GM18507 (cell line): ENCODE measurements at places on chromosomes 1 and 21.

DNA sequence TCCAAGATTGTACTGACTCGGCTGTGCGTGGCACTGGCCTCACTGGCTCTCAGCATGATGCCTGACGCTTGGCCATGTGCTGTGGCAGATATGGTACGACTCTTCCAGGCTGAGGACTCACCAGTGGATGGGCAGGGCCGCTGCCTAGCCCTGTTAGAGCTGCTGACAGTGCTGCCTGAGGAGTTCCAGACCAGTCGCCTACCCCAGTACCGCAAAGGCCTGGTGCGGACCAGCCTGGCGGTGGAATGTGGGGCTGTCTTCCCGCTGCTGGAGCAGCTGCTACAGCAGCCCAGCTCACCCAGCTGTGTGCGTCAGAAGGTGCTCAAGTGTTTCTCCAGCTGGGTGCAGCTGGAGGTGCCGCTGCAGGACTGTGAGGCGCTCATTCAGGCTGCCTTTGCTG is 2.9 kb downstream of the IPO13 start:
- DNase-seq, result no peak

- DNase-seq, result no peak
These were observed 479 bp downstream of the SELENOF start for GRCh38 chr1:86913399-86913895.

GRCh38 chr1:204418174-204419063 is 6.8 kb upstream of the PPP1R15B start:
- no peak for DNase-seq

DNA sequence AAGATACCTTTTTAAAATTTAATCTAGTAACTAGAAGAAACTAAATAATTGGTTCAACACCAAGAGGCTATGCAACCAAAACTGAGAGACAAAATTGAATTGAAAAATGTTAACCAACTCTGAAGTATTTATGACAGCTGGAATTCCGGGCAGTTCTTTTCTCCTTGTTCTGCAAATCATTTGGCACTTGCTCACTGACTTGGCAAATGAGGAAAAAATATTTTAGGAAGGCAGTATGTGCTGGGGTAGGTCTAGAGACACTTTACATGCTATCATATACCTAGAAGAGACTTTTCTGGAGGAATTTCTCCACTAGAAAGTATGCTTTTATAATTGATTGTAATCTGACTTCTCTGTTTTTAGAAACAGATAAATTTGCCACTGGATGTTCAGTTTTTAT is 22.1 kb upstream of the SH3D21 start:
- no peak for DNase-seq

DNA sequence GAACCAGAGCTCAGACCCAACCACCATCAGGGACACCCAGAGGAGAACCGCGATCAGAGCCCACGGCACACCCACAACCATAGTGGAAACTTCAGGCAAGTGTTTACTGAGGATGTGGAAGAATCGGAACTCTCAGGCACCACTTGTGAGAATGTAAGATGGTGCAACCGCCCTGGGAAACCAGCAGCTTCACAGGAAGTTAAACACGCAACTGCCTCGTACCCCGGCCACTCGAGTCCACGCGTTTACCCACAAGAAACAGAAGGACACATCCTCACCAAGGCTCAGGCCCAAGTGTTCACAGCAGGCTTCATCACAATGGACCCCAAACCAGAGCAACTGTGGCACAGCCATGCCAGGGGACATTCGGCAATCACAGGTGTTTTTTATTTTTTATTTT is 51.4 kb upstream of the COL6A2 start:
- no peak for DNase-seq

- peak; percentile 46 for DNase-seq
These were observed 30.0 kb upstream of the SDE2 start for GRCh38 chr1:226029093-226029496.

GRCh38 chr1:207414606-207415108 is 39.5 kb upstream of the CR2 start:
- peak; percentile 56 for DNase-seq

DNA sequence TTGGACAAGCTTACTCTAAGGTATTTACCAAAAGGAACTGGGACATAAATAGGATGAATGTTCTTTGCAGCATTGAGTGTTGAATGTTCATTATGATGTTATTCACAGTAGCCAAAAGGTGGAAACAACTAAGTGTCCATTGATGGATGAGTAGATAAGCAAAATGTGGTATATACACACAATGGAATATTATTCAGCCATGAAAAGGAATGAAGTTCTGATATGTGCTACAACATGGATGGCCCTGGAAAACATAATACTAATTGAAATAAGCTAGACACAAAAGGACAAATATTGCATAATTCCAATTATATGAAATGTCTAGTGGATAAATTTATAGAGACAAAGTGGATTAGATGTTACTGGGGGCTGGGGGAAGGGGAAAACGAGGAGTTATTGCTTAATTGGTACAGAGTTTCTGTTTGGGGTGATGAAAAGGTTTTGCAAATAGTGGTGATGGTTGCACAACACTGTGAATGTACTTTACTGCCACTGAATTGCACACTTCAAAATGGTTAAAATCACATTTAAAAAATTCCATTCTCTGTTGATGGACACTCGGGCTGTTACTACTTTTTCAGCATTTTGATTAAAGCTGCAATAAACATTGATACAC is 2.9 kb downstream of the MTARC1 start:
- DNase-seq, result no peak

DNA sequence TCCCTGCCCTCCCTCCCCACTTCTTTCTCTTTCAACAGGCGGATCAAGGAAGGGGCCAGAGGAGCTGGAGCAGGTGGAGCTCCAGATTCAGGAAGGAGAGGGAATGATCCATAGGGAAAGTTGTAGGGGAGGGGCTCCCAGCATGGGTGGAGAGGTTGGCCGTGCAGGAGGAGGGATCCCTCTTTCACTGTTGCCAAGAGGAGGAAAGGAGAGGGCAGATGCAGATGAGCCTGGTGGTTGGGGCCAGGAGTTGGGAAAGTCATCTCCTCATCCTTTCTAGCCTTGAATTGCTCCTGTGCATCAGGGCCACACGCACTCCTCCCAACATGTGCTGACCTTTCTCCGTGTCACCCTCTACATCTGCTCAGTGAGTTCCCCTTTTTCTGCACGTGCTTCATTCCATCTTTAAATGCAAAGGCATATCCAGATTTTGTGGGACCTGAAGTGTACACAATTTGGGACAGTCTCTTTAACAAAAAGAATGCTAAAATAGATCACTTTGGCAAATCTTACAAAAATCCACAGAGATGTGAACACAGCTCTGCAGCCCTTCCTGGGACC is 32.4 kb downstream of the ZBTB18 start:
- no peak for DNase-seq

DNA sequence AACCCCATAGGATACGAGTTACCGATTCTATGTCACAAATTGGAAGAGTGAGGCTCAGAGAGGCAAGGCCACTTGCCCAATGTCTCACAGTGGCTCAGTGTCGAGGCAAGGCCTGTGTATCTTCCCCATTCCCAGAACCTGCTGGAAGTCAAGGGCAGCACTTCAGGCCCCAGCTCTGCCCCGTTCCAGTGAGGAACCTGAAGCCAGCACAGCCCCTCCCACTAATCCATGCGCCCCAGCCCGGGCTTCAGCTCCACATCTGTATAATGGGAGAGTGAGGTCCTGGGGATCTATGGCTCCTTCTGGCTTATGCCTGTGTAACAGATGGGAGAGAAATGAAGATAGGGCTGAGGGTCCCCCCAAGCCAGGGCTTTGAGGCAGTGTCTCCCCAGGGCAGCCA is 56.3 kb downstream of the CASZ1 start:
- no peak for DNase-seq

DNA sequence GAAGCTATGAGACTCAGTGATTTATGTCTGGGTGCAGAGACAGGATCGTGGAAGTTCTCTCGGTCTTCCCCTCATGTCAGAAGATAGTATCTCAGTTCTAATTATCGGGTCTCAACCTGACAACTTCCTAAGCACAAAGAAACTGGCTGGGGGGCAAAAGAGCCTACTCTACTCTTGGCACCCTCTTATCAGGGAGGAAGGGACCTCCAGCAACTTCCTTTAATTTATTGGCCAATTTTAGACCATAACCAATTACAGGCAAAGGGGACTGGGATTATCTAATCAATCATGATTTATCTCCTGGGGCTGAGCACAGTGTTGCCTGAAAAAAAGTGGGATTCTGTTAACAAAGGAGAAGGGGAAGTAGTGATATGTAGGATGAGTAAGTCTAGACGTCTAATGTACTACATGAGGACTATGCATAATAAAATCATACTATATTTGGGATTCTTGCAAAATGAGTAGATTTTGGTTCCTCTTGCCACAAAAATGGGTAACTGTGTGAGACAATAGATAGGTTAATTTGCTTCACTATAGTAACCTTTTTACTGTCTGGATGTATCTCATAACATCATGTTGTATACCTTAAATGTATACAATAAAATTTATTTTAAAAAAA is 98.8 kb downstream of the ZFYVE9 start:
- no peak for DNase-seq

- no peak for DNase-seq
These were observed 6.2 kb downstream of the MEF2D start for GRCh38 chr1:156494309-156494895.

GRCh38 chr21:39055167-39055767 is 128.0 kb downstream of the PSMG1 start:
- no peak for DNase-seq

DNA sequence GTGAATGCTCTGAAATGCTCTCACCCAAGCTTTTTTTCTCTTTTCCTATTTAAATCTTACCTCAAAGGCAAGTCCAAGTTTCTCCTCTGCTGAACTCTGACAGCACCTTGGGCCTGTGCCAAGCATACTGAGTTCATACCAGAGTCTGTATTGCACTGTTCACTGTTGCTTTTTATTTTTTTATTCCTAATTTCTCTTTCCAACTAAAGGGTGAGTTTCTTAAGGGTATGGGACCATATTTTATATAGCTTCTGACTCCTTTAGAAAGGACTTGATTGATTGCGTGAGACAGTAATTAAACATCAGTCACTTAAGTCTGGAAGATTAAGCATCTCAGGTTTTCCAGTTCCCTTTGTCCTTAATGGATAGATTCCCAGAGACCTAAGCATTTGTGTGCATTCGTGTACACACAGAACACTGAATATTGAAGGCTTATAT is 69.9 kb downstream of the CACHD1 start:
- no peak for DNase-seq

- no peak for DNase-seq
These were observed 583.4 kb upstream of the ADAMTS5 start for GRCh38 chr21:27550287-27550686.

- DNase-seq, result no peak
These were observed 692.0 kb upstream of the NR5A2 start for GRCh38 chr1:199335496-199335895.
